ENCODE measurements at places on chromosomes 4 and X.

- DNase-seq: no peak
Measured at GRCh38 chrX:71629467-71629866, 11.2 kb upstream of the CXCR3 start.

DNA sequence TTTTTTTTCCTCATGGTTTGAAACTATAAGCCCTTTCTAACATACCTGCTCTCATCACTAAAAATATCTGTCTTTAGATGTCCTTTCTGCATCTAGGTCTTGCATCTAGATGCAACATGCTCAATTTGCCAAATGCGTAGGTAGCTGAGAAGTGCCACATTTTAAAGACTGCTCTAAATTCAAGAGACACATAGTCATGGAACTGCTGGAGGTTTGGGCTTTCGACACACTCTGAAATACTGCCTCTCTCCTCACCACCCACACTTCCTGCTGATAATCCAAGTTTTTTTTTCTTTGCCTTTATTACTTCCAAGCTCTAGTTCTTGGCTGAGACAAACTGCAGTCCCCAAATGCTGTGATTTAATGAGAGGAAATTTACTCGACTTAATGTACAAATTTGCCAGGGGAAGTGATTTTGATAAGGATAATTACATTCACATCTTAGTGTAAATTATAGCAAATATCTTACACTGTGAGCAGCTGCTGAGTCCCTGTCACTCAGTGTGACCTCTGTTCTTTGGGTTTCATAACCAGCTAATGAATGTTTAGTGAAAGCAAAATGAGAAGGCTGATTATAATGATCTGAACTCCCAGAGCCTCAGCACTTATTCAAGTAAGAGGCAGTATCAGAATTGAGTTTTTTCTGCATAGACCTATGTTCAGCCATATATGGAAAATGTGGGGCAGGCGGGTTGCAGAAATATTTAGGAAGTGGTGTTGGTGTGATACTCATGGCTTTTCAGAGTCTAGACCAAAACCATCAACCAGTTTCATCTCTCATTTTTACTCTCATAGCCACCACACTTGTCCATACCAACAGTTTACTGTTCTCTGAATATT lies 31.3 kb downstream of the DRD5 start:
- peak; percentile 7 for DNase-seq

GRCh38 chrX:8607326-8607725 lies 124.6 kb downstream of the ANOS1 start:
- DNase-seq: no peak

DNA sequence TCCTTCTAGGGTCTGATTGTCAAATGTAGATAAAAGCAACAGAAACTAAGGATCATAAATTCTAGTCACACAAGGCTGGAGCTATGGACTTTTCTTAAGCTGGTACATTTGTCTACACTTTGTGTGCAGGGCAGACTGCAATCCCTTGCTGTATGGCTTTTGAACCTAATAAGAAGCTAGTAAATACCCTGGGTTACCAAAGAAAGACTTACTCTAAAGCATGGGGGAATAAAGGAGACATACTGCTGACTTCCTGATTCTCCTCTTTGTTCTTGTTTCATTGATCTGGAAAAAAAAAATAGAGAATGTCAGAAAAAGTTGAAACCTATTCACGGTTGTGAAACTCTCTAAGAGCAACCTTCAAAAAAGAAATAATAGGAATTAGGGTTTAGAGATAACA lies 216.6 kb upstream of the TLL1 start:
- DNase-seq: no peak

- no peak for DNase-seq
Measured at GRCh38 chrX:69156638-69157037, 8.6 kb downstream of the PJA1 start.

All from anterior cingulate cortex (tissue), 58 donors.